Endothelial cell of umbilical vein (primary cell): ENCODE measurements at places on chromosomes 1 and 21. TPM values are rescaled to one million over a fixed set of nuclear protein-coding genes. Genes with fewer than 3 reads are reported as not detected.

- H3K4me3 ChIP-seq: no peak overlapping the region
- no peak for DNase-seq
- no peak overlapping the region for H3K27ac ChIP-seq
- H3K4me1 ChIP-seq: no peaks in the 10 kb centered on the region
- H3K27me3 ChIP-seq: peaks cover 25% of the 10 kb centered on the region
Measured at GRCh38 chr1:110130113-110130591, 17.9 kb downstream of the UBL4B start.

- no peaks in the 10 kb centered on the region for H3K36me3 ChIP-seq
- no peak overlapping the region for H3K27ac ChIP-seq
- no peak overlapping the region for H3K4me3 ChIP-seq
- no peaks in the 10 kb centered on the region for H3K4me1 ChIP-seq
Measured at GRCh38 chr1:228497206-228497605, 10.0 kb downstream of the RNF187 start.

DNA sequence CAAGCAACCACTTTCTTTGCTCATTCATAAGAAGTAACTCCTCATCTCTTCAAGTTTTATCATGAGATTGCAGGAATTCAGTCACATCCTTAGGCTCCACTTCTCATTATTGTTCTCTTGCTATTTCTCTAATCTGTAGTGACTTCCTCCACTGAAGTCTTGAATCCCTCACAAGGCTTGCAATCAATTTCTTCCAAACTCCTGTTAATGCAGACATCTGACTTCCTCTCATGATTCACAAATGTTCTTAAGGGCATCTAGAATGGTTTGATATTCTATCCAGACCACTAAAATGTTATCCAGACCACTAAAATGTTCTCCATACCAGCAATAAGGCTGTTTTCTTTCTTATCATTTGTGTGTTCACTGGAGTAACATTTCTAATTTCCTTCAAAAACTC is 528.1 kb downstream of the DPYD start:
- DNase-seq: peak; percentile 51
- no peaks in the 10 kb centered on the region for H3K27me3 ChIP-seq
- no peak overlapping the region for H3K27ac ChIP-seq
- peaks cover 13% of the 10 kb centered on the region for H3K4me1 ChIP-seq

- no peaks in the 10 kb centered on the region for H3K27me3 ChIP-seq
- DNase-seq: no peak
- no peaks in the 10 kb centered on the region for H3K36me3 ChIP-seq
- H3K4me3 ChIP-seq: no peak overlapping the region
- H3K4me1 ChIP-seq: no peaks in the 10 kb centered on the region
- H3K27ac ChIP-seq: no peak overlapping the region
Measured at GRCh38 chr1:239888639-239889038, 203.0 kb upstream of the FMN2 start.

DNA sequence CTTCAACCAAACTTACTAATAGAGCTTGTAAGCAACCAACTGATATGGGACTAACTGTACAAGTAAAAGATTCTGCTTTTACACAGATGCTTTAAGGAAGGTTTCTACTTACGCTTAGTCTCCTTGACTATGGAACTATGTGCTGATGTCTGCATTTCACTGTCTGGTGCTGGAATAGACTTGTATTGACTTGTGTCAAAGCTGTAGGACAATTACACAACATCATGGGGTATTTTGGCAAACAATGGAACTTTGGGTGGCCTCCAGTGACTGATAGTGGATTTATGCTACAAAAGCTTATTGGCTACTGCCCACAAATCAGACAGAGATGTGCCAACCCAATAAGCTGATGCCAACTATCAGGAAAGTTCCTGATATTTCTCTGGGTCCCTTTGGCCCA is 10.6 kb downstream of the CBR1 start:
- H3K27ac ChIP-seq: no peak overlapping the region
- H3K4me1 ChIP-seq: no peaks in the 10 kb centered on the region
- DNase-seq: no peak
- H3K4me3 ChIP-seq: no peak overlapping the region

DNA sequence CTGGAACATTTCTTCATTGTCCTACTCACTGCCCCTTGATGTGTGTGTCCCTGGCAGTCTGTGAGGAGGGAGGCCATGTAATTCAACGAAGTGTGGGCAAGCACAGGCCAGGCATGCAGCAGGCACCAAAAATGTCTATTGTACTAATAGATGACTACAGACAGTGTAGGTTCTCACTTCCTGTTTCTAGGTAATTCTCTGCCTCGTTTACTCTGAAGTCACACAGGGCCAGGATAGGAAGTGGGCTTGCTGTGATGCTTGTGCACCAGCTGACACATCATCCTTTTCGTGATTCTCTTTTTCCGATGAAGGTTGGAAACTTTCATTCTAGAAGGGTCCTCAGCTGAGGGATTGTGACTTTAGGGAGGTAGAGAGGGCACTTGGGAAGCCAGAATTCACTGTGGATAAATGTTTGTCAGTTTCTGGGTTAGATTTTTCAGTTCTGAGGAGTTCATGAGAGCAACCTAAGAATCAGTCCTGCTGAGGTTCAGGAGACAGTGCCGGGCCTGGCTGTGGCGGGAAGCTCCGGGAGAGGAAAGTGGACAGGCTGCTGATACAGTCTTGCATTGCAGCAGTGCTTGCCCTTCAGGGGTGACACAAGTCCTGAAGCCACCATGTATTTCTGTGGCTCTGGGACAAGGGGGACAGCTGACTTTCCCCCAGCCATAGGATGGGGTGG is 4.3 kb upstream of the CSF1 start:
- no peak overlapping the region for H3K4me3 ChIP-seq
- peaks cover 4% of the 10 kb centered on the region for H3K27me3 ChIP-seq
- H3K27ac ChIP-seq: no peak overlapping the region
- H3K36me3 ChIP-seq: no peaks in the 10 kb centered on the region
- no peak for DNase-seq

CFHR4 gene
- total RNA-seq: not detected in 2 replicates

DNA sequence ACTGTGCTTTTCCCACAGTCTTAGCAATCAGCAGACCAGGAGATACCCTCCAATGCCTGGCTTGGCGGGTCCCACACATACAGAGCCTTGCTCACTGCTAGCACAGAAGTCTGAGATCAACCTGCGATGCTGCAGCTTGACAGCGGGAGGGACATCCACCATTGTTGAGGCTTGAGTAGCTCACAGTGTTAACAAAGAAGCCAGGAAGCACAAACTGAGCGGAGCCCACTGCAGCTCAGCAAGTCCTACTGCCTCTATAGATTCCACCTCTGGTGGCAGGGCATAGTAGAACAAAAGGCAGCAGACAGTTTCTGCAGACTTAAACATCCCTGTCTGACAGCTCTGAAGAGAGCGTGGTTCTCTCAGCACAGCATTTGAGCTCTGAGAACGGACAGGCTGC is 33.4 kb downstream of the MNDA start:
- H3K4me1 ChIP-seq: no peaks in the 10 kb centered on the region
- no peaks in the 10 kb centered on the region for H3K36me3 ChIP-seq
- no peak overlapping the region for H3K4me3 ChIP-seq
- no peak overlapping the region for H3K27ac ChIP-seq
- DNase-seq: no peak
- H3K27me3 ChIP-seq: no peaks in the 10 kb centered on the region

DNA sequence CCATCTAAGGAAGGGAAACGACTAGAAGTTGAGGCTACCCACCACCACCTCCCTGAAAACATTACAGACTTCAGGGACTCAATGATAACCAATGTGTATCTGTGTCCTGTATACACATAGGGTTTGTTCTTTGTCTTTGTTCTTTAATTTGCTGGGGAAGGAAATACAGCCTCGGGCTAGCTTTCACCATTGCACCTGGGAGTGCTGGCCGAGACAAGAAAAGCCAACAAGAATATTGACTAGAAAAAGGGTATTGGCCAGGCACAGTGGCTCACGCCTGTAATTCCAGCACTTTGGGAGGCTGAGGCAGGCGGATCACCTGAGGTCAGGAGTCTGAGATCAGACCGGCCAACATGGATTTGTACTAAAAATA is 50.4 kb downstream of the MDM4 start:
- DNase-seq: no peak
- no peaks in the 10 kb centered on the region for H3K36me3 ChIP-seq
- H3K27me3 ChIP-seq: no peaks in the 10 kb centered on the region
- H3K4me3 ChIP-seq: no peak overlapping the region
- no peaks in the 10 kb centered on the region for H3K4me1 ChIP-seq

- H3K27me3 ChIP-seq: no peaks in the 10 kb centered on the region
- no peak overlapping the region for H3K4me3 ChIP-seq
- H3K27ac ChIP-seq: no peak overlapping the region
- DNase-seq: no peak
- H3K36me3 ChIP-seq: peaks cover 3% of the 10 kb centered on the region
Measured at GRCh38 chr1:64986903-64987871, 20.8 kb upstream of the JAK1 start.

DNA sequence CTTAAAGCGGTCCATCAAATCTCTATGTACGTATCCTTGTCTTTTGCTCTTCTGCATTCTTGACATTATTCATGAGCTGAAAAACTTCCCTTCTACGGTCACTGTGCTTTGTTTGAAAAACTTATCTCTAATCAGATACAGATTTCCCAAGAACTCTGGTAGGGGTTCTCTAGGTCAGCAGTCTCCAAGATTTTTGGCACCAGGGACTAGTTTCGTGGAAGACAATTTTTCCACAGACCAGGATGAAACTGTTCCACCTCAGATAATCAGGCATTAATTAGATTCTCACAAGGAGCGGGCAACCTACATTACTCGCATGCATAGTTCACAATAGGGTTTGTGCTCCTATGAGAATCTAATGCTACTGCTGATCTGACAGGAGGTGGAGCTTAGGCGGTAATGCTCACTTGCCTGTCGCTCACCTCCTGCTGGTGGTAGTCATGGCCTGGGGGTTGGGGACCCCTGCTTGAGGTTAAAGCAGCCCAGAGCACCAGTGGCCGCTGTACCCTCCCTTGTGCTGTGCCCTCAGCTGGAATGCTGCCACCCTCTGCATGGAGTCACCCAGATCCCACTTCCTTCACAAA is 30.8 kb downstream of the AK2 start:
- DNase-seq: peak; percentile 76
- H3K36me3 ChIP-seq: no peaks in the 10 kb centered on the region
- H3K4me3 ChIP-seq: no peak overlapping the region

DNA sequence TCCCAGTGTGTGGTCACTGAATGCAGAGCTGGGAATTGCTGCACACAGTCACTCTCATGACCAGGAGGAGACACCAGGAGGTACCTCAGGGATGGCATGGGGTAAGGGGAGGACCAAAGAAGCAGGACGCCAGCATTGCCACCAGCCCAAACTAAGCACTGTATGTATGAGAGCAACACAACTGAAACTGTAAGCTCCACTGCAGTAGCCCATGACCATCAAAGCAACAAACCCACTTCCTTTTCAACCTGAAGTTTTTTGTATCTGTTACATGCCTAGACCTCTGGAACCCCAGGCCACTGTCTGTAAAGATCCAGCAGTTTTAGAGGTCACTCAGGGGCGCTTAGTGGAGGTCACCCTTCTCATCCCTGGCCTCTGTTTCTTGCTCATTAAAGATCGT is 164.3 kb downstream of the SETD4 start:
- H3K27me3 ChIP-seq: peaks cover 1% of the 10 kb centered on the region
- no peak for DNase-seq

DNA sequence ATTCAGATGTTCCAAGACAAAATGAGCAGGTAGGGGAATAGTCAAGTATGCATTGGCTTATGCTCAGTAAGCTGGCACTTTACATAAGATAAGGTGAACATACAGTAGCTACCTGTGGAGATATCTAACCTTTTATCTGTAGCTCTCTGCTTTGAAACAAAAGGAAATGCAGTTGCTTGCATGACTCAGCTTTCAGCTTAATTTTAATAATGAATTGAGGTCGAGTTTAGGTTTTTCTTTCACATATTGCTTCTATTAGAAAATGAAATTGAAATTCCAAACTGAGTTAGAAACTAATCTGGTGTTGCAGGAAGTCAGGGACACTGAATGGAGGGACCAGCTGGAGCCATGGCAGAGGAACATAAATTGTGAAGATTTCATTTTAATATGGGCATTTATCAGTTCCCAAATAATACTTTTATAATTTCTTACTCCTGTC is 8.3 kb downstream of the FRRS1 start:
- peaks cover 3% of the 10 kb centered on the region for H3K27me3 ChIP-seq
- H3K27ac ChIP-seq: no peak overlapping the region

COL18A1 gene
- total RNA-seq: 252 and 274 TPM in 2 replicates

DNA sequence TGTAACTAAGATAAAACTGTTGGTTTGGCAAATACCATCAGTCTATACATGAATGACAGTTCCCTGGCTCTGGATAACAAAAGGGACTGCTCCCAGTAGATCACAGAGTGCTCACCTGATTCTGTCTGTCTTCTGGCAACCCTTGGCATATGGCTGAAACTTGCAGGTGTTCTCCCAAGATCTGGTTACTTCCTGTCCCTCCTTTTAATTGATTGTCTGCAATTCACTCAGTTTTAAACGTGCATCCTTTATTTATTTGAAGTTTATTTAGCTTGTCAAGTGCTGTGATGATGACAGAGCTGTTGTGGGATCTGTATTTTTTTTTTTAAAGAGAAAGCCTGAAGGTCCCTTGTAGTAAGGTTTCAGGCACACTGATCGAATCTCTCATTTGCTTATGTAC is 3.4 kb downstream of the KCNA3 start:
- H3K27ac ChIP-seq: no peak overlapping the region
- no peak for DNase-seq
- no peak overlapping the region for H3K4me3 ChIP-seq
- no peaks in the 10 kb centered on the region for H3K36me3 ChIP-seq
- H3K27me3 ChIP-seq: peaks cover 54% of the 10 kb centered on the region

DNA sequence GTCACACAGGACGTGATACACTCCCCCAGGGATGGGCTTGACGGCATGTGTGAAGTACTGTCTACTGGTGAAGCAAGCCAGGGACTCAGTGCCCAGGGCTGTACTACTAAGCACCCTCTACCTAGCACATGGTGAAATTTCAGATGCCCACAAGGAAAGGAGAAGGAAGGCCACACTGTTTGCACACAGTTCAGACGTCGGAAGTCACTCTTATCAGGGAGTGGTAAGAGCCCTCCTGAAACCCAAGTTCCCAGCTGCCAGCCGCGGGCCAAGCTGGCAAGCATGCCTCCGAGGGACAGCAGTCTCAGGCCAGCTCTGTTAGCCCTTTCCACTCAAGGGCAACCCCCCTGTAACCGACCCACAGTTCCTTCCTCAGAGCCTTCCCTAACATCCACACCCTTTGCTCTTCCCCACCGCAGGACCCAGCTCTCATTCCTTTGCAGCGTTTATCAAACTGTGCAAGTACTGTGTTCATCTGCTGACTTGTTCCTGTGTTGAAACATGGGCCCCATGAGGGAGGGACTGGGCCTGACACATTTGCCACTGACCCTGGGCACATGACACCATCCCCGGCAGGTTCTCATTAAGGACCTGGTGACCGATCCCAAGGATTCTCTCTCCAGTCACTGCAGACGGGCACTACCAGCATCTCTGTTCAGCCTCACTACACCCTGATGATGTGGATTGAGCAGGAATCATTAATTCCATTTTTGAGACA is 58.5 kb downstream of the SLC66A1 start:
- no peak overlapping the region for H3K4me3 ChIP-seq
- no peak overlapping the region for H3K27ac ChIP-seq
- no peak for DNase-seq

LPAR3 gene
- total RNA-seq: not detected in 2 replicates
